ENCODE measurements at places on chromosomes 13 and 19.
A peak's percentile ranks its signal among the peaks of the same experiment; 100 is the strongest.

DNA sequence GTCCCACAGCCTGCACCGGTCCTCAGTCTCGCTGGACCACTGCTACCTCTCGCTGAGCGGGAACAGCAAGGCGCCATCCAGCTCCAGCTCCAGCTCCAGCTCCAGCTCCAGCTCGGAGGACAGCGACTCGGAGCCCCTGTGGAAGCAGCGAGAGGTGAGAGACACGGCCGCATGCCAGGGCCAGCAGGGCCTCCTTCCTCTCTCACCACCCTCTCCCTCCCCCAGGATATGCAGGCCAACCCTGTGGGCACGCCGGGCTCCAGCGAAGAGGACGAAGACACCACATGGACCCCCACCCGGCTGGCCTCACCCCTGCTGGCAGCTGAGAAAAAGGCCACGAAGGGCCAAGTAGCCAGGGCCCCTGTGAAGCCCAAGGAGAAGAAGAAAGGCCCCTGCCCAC, 7.3 kb downstream of the SIX5 start:
- no peak for DNase-seq

- peak; percentile 21 for DNase-seq
These were observed 32.7 kb downstream of the FBN3 start for GRCh38 chr19:8116437-8117293.

DNA sequence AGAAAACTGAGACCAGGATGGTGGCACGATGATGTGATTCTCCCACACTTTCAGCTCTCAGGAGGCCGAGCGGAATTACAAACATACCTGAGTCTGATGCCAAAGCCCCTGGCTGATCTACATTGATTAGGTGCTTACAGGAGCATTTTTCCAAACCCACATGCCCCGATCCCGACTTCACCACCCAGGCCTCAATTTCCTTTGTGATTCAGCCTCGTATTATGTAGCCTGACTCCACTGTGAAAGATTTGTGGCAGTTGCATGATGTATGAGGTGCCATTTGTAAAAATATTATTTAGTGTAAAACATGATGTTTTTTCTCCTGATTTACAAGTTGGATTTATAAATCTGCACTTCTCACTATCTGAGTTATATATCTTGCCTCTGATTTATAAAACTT, 118.0 kb downstream of the TSHZ3 start:
- no peak for DNase-seq

DNA sequence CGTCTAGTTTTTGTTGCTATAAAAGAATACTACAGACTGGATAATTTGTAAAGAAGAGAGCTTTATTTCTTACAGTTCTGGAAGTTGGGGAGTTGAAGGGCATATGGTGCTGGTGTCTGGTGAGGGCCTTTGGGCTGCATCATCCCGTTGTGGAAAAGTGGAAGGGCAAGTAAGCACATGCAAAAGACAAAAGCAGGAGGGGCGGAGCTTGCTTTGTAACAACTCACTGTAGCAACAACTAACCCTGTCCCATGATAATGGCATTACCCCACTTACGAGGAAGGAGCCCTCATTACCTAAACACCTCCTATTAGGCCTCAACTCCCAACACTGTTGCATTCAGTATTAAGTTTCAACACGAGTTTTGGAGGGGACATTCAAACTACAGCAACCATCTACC, 7.2 kb upstream of the DNAJC15 start:
- no peak for DNase-seq
